Naive thymus-derived CD8-positive, alpha-beta T cell (primary cell): ENCODE measurements at places on chromosomes 3 and 15. TPM values are rescaled to one million over a fixed set of nuclear protein-coding genes. Genes with fewer than 3 reads are reported as not detected.

The EIF2B5 gene
- 66.6 TPM for polyA plus RNA-seq

The GOLGA6C gene
- polyA plus RNA-seq = not detected

DNA sequence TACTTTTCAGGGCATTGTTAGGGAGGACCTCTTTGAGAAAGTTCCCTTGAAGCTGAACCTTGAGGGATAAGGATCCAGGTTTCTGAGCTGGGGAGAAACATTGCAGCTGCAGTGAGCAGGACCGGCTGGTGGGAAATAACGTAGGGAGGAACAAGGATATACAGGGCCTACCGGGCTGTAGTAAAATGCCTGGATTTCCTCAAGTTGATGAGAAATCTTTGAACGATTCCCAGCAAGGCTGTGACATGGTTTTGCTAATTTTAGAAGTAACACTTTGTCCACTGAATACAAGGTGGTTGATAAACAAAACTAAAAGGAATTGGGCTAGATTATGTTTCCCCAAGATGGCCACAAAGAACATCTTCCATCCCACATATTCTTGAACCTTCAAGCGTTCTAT lies 137.0 kb upstream of the AGBL1 start:
- DNase-seq = no peak

GRCh38 chr3:138398791-138399575 lies 35.4 kb upstream of the ESYT3 start:
- DNase-seq = no peak

DNA sequence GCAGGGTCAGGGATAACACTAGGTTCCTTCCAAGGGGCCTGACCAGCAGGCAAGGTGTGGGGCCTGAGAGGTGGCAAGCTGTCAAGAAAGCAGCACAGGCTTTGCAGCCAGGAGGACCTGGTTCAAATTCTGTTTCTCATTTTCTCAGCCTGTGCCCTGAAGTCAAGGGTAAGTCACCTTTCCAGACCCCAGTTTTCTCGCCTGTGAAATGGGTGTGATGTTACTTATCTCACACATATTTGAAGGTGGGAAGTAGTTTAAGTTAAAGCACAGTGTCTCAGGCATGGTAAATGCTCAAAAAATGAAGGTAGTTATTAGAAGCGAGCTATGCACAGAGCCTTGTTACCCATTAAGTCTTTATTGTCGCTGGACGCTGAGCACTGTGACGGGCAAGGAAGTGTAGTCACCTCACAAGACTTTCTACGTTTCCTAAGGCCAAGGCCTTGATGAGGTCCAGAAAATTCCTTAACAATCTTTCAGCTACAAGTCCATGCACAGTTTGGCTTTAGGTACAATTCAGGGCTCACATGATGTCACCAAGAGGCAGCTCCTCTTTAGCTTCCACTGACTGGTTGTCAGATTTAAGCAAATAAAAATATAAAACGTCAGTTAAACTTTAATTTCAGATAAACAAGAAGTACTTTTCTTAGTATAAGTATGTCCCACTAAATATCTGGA lies 522.6 kb upstream of the PROK2 start:
- DNase-seq = no peak
